Heart left ventricle (tissue), 16 donors: ENCODE measurements at places on chromosomes 1 and 21. TPM values are rescaled to one million over a fixed set of nuclear protein-coding genes. Genes with fewer than 3 reads are reported as not detected.

DMBX1 gene
- total RNA-seq = not detected

- H3K27ac ChIP-seq = peak overlapping the region; percentile 95
- no peaks in the 10 kb centered on the region for H3K36me3 ChIP-seq
- H3K4me3 ChIP-seq = peak overlapping the region; percentile 27
- peak; percentile 69 for DNase-seq
- no peaks in the 10 kb centered on the region for H3K27me3 ChIP-seq
- H3K4me1 ChIP-seq = peaks cover 16% of the 10 kb centered on the region
Measured at GRCh38 chr1:26094076-26094669, 17.5 kb upstream of the PDIK1L start.

DNA sequence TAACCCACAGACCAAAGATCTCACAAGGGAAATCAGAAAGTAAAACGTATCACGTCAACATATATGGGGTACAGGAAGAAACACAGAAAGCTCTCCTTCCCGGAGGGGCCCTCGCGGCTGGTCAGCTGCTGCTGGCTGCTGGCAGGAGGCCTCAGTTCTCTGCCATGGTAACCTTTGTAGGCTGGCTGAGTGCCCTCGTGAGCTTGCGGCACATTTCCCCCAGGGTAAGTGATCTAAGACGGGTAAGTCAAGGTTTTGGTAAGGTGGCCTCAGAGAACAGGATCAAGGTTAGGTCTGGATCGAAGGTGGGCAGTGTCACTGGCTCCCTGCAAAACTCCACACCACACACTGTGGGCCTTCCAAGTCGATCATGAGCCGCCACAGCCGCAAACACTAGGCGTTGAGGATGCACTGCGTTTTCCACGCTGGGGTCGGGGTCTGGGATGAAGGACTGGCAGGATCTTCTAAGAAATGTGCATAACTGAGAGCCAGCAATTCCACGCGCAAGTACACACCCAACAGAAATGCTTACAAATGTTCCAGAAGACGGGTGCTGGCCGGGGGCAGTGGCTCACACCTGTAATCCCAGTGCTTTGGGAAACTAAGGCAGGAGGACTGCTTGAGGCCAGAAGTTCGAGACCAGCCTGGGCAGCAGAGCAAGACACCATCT is 33.9 kb downstream of the WDR4 start:
- H3K27ac ChIP-seq = peak overlapping the region; percentile 79
- H3K36me3 ChIP-seq = peaks cover 69% of the 10 kb centered on the region
- DNase-seq = no peak
- H3K4me3 ChIP-seq = no peak overlapping the region
- peaks cover 10% of the 10 kb centered on the region for H3K4me1 ChIP-seq

GRCh38 chr1:207331354-207332313 is 10.2 kb downstream of the CD55 start:
- no peaks in the 10 kb centered on the region for H3K4me1 ChIP-seq
- peaks cover 45% of the 10 kb centered on the region for H3K36me3 ChIP-seq
- DNase-seq = no peak
- H3K27ac ChIP-seq = no peak overlapping the region
- no peaks in the 10 kb centered on the region for H3K27me3 ChIP-seq
- no peak overlapping the region for H3K4me3 ChIP-seq

DNA sequence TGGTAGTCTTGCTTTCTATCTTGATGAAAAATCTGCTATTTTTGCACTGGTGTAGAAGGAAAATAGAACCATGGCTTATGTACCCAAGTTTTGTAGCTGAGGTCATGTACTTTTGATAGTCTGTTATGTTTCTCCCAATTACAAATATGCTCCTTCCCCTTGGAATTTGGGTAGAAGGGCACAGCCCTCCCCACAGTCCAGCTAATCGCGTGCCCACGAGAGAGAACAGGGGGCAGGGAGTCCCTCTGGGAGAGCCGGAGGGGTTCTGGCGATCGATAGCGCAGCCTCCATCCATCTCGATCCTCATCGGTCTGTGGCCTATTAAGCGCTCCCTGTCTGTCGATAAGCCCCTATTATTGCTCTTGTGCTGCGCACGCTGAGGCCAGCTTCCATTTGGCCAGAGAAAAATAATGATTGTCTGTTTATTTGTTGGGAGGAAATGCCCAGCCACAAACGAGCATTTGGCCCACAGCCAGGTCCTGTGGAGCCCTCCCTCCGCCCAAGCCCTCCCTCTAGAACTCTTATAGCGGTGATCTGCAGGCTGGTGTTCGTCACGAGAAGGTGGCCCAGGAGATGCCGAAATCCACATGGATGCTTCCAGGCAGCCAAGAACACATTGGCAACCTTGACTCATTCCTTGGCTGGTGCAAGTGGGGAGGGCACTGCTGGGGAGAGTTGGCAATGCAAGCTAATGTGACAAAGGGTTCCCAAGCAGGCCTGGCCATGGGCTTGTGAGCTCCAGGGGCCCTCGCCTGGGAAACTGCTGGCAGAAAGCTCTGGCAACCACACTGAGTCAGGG is 134.7 kb upstream of the TNR start:
- no peak overlapping the region for H3K4me3 ChIP-seq

DNA sequence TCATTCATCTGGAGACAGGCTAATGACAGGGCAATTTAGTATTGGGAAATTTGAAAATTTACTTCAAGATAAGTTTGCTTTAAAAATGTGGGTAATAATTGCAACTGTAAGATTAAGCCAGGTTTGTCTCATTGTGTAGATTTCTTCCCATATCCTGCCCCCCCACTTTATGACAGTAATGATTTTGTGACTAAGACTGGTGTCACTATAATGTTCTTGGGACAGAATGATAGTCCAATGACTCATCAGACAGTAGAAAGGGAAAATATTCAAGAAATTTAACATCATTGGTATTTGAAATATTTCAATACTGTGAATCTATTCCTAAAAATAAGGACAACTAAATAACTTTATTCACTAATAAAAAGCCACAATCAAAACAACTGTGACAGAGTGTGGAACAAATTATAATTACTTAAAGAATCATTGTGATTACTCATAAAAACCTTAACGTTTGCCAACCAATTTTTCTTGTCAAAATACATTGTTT is 36.7 kb downstream of the FH start:
- H3K4me3 ChIP-seq = no peak overlapping the region
- no peaks in the 10 kb centered on the region for H3K36me3 ChIP-seq
- H3K27ac ChIP-seq = no peak overlapping the region
- no peak for DNase-seq

DNA sequence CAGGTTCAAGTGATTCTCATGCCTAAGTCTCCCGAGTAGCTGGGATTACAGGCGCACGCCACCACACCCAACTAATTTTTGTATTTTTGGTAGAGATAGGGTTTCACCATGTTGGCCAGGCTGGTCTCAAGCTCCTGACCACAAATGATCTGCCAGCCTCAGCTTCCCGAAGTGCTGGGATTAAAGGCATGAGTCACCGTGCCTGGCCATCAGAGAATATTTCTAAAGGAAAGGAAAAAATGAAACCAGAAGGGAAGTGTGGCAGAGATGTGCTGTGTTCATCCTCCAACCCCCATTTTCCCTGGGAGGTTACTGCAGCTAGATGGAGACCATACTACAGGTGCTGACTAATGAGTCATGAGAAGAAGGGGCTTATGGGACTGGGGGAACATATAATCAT is 964.1 kb downstream of the TTLL7 start:
- no peaks in the 10 kb centered on the region for H3K36me3 ChIP-seq
- no peak overlapping the region for H3K27ac ChIP-seq
- no peaks in the 10 kb centered on the region for H3K4me1 ChIP-seq
- no peak overlapping the region for H3K4me3 ChIP-seq
- no peak for DNase-seq

- H3K27ac ChIP-seq = no peak overlapping the region
- H3K36me3 ChIP-seq = no peaks in the 10 kb centered on the region
- H3K4me1 ChIP-seq = peaks cover 9% of the 10 kb centered on the region
- H3K27me3 ChIP-seq = peaks cover 14% of the 10 kb centered on the region
- DNase-seq = no peak
Measured at GRCh38 chr1:155075535-155075934, 3.1 kb upstream of the EFNA3 start.
